ENCODE measurements at places on chromosomes 12 and 14. TPM values are rescaled to one million over a fixed set of nuclear protein-coding genes. Genes with fewer than 3 reads are reported as not detected.

Gene ANHX
- total RNA-seq = not detected

Gene C12orf54
- total RNA-seq = not detected

Gene KERA
- not detected for total RNA-seq

Gene AGAP2
- 70.7 TPM for total RNA-seq

Gene PLCZ1
- total RNA-seq = not detected

Gene COX8C
- not detected for total RNA-seq

Gene RNASE3
- total RNA-seq = not detected

Gene TCL1A
- not detected for total RNA-seq

Gene LHX5
- not detected for total RNA-seq

Gene PPP4R4
- total RNA-seq = 0.64 TPM

Gene CLEC1B
- not detected for total RNA-seq

Gene ACAD10
- total RNA-seq = 30.3 TPM

Gene IL22
- not detected for total RNA-seq

Gene CELA1
- total RNA-seq = not detected

- DNase-seq = no peak
These were observed 91.9 kb upstream of the BCL2L14 start for GRCh38 chr12:11978726-11979384.

DNA sequence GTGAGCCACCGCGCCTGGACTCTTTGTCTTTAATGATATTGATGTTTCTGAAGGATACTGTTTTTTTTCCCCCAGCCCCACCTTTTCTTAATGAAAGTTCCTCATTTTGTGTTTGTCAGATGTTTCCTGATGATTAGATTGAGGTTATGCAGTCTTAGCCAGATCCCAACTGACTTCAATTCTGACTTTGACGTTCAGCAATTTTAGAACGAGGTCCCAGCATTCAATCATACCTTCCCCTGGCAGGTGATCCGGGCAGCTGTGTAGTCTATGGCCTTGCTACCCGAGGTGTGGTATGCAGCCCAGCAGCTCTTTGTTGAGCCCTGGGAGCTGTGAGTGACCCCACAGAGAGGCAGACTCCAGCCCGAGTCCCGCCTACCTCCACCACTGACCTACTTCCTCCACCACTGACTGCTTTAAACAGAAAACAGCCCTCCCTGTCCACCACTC, 82.7 kb downstream of the LGMN start:
- DNase-seq = no peak

GRCh38 chr14:50222055-50222613, 9.2 kb downstream of the SOS2 start:
- no peak for DNase-seq

DNA sequence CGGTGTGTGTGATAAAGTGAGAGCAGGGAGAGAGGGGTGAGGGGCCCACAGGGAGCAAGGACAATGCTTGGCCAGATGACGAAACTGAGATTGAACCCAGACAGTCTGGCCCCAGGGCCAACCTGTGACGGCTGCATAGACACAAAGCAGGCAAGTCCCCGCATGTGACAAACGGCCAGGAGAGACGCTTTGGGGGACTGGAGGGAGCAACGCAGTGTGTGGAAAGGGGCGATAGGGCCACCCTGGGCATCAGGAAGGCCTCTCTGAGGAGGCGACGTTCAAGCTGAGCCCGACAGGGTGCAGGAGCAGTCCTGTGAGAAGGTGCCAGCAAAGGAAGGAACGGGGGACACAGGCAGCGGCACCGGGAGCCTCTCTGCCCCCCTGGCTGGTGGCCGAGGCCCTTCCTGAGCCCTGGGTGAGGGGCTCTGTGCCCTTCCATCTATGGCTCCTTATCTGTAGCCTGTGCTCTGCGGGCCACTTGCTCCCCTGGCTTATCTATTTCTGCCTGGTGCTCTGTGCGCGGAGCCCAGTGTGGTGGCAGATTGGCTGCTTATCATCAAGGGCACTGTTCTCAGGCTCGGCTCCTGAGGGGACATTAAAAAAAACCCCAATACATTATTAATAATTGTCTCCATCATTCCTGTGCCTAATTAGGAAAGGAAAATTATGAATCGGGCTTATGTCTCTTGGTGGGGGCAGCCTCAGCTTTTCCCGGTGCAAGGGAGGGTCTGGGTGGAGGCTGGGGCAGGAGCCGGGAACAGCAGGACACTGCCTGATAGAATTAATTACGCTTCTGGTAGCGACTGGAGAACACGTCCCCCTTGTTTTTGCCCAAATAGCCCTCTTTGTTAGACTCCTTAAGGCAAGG, 39.8 kb downstream of the PRIMA1 start:
- DNase-seq = no peak

DNA sequence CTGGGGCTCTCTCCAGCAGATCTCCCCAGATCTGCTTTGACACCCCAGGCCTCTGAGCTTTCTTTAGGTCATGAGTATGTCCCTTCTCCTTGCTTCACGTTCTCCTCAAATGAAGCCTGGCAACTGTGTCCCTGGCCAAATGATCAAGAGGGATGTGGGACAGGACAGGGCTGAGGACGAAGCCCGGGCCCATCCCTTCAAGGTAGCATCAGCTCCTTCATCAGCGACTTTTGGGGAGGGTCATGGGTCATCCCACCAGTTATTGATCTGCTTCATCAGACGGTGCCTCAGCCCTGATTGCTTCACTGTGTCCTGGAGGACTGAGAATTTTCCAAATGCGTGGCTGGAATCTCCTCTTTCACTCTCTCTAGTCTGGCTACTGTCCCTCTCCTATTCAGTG, 32.3 kb downstream of the ACADS start:
- DNase-seq = no peak

DNA sequence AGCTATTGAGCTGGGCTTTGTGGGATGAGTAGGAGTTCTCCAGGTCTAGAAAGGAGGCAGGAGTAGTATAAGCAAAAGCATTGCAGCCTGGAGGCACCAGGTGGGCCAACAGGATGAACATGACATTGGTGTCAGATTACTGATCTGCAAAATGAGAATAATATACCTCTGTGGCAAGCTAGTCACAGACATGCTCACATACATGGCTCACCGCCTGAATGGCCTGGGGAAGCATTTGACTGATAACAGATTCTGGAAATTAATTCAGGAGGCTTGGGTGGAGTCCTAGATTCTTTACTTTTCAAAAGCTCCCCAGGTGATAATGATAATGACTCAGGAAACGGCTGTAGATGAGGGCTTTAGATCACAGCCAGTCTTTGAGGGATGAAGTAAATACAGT, 709 bp downstream of the TCL1B start:
- no peak for DNase-seq

- DNase-seq = no peak
These were observed 89.0 kb upstream of the BCL11B start for GRCh38 chr14:99360774-99361595.

GRCh38 chr14:63632932-63633514, 8.6 kb downstream of the WDR89 start:
- no peak for DNase-seq

DNA sequence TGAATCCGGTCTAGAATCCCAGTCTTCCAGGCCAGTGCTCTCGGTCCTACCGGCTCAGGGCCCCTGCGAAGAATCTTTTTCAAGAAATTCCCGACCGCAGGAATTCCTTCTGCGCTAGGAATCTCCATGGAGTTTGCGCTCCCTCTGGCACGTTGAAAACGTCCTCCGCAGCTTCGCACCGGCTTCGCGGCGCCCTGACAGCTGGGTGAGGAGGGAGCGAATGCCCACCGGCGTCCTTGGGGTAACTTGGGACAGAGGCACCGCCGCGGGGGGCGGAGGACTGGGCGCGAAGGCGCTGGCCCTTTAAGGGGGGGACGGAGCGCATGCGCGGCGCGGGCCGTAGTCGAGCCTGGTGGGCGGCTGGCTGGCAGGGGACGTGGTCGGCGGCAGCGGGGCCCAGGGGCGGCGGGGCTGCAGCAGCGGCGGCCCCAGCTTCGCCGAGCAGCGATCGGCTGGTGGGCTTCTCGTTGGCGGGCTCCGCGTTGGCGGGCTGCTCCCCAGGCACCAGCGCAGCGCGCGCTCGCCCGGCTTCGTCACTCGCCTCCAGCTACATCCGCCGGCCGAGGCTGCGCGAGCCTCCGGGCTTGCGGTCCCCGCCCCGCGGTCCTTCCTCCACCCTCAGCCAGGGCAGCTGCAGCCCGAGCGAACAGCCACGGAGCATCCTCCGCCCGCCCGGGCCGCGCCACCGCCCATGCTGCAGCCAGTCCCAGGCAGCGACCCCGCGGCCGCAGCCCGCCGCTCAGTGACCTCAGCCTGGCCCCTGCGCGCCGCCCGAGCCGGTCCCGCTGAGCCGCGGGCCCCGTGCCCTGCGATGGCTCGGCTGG, at the start of gene VASH1:
VASH1 (plus strand) TSS at position 333 of the 824 bp plus-strand sequence. CDS start 1,354 bp downstream, outside the sequence.
- peak; percentile 73 for DNase-seq

GRCh38 chr14:86012461-86012860, 482.5 kb downstream of the FLRT2 start:
- DNase-seq = no peak

DNA sequence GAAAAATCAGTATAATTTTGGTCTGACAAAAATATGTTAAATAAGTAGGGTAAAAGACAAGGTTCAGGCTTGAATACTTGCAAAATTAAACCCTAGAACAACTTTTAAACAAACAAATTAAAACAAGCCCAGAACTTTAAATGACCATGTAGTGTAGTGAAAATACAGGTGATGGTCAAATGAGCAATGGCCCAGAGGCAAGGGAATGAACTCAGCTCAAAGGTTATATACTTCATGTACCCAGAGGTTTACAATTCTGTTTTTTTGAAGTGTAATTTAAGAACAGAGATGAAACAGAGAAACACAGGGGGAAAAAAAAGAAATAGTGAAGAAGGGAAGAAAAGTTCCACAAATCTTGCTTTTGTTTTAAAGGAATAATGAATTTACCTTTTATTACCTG, 949.2 kb downstream of the TRHDE start:
- no peak for DNase-seq

- DNase-seq = no peak
These were observed 177.1 kb downstream of the CACNA1C start for GRCh38 chr12:2229661-2230539.

- DNase-seq = peak; percentile 73
These were observed 6.9 kb upstream of the ADCY6 start for GRCh38 chr12:48795550-48796455.

- no peak for DNase-seq
These were observed 707.2 kb downstream of the AACS start for GRCh38 chr12:125772403-125772802.

DNA sequence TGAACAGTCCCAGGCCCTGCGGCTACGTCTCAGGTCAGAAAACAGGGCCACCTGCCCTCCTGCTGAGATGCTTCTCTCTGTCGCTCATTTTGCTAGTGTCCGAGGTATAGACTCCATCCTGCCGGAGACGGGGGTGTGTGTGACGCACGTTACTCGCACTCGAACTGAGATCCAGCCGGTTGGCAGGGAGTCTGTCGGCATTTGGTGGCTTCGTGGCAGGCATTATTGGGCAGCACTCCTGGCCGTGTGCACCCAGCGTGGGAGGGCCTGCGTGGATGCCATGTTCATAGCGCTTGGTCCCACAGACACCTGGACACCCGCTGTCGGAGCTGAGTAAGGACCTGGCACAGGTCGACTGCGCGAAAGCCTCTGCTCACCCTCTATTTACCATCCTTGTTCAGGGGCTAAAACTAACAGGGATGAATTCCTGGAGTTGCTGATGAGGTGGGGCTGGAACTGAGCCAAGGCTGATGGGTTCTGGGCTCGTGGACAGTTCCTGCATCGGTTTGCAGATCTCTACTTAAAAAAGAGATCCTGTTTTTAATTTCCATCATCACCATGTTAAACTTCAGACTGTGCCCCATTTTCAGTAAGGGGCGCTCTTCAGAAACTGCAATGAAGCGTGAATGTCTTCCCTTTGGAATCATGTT, 28.6 kb downstream of the AACS start:
- DNase-seq = no peak

- no peak for DNase-seq
These were observed 238.8 kb downstream of the PPFIA2 start for GRCh38 chr12:81520064-81520945.

DNA sequence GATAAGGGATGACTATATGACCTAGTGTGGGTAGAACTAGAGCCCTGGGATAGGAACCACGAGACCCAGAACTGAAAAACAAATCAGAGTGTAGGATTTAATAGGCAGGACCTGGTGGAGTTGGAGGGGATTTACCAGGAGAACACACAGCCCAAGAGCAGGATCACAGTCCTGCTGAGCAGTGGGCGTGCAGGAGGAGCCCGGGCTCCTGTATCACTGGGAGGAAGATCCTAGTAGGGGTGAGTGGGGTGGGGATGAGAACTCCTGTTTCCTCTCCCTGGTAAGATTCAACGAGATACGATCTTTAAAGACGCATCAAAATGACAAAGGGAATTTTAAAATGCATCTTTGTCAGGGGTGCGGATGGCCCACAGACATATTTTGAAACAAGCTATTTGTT, 220.1 kb downstream of the GALC start:
- DNase-seq = no peak

DNA sequence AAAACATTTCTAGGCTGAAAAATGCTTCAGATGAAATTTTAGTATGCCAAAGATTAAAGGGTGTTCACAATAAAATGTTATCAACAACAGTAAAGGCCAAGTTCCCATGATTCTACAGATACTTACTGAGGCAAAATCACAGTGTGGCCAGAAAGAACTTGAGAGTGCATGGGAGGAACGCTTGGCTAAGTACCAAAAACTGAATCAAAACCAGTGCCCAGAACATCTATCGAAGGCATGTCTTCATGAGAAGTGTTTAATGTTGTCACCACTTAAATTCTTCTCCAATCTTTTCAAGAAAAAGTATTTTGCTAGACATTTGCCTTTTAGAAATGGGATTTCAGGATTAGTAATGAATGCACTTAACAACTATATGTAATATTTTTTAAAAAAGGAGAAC, 41.5 kb downstream of the KIF21A start:
- DNase-seq = no peak

- peak; percentile 94 for DNase-seq
These were observed 113.7 kb downstream of the NCOR2 start for GRCh38 chr12:124453419-124454351.

DNA sequence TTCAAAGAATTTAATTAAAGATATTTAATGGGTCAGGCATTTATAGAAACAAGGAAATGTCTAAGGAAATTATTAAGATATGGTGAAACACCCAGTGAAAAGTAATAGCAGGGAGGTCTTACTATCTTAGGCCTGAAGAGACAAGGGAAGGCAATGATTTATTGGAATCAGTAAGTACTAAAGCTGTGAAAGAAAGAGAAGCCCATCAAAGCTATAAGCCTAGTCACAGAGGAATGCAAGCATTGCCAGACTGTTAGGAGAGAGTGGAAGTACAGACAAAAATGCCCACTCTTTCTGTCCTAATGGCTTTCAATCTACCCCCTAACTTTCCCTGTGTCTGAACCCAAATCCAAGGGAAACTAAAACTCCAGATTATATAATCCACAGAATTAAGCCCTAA, 69.2 kb upstream of the PIK3C2G start:
- DNase-seq = no peak

DNA sequence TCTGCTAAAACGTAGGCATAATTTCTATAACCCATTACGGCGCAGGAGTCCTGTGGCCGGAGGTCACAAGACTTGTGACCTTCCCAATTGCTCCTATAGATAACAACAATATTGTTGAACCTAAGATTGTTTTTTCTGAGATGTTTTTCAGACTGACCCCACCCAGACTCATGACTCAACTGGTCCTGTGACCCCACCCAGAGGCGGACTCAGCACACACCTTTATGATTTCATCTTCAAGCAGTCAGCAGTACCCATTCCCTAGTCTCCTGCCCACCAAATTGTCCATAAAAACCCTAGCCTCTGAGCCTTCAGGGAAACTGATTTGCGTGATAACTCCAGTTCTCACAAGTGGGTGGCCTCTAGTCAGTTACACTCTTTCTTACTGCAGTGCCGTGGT, 5.9 kb upstream of the PPP4R3A start:
- DNase-seq = no peak

GRCh38 chr14:50116966-50117365, 594 bp upstream of the VCPKMT start:
- no peak for DNase-seq
